ENCODE measurements at places on chromosomes 7 and 10. TPM values are rescaled to one million over a fixed set of nuclear protein-coding genes. Genes with fewer than 3 reads are reported as not detected.

Gene CSTF2T
- total RNA-seq: 15.5 TPM

Gene SAP25
- 0.40 TPM for total RNA-seq

GRCh38 chr10:103451091-103451813, 918 bp downstream of the CALHM2 start:
- peak; percentile 71 for DNase-seq

Gene CYP3A4
- total RNA-seq: not detected

Gene CALML5
- total RNA-seq: not detected

- DNase-seq: peak; percentile 21
Observed at GRCh38 chr10:30392564-30392990, 41.4 kb upstream of the MAP3K8 start.

DNA sequence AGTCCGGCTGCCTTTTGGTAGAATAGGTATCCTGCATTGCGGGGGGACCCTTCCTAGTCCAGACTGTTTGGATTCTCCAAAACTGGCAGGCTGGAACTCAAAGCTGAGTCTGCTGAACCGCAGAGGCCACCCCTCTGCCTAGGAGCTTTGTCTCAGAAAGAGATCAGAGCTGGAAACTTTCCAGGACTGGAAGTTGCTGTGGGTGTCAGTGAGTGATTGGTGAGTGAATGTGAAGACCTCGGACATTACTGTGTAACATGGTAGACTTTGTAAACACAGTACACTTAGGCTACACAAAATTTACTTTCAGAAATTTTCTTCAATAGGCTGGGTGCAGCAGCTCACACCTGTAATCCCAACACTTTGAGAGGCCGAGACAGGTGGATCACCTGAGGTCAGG, 103.8 kb downstream of the DNAJC1 start:
- no peak for DNase-seq

Gene GSTO2
- total RNA-seq: 3.2 TPM

DNA sequence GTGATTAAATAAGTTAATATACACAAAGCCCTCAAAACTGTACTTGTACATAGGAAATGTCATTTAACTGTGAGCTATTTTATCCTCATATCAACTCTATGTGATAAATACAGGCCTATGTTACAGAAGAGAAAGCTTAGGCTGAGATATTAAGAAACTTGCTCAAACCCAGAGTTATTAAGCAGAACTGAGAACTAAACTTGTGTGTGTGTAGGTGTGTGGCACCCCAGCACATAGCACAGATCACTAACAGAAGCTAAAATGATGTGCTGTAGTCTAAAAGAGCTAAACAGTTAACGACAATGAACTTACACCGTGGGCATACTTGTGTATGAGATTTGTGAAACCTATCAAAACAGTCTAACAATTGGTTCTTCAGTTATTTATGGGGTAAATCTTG, 34.5 kb downstream of the MTPN start:
- DNase-seq: no peak

- DNase-seq: no peak
Observed at GRCh38 chr10:1194161-1194560, 138.0 kb downstream of the WDR37 start.

DNA sequence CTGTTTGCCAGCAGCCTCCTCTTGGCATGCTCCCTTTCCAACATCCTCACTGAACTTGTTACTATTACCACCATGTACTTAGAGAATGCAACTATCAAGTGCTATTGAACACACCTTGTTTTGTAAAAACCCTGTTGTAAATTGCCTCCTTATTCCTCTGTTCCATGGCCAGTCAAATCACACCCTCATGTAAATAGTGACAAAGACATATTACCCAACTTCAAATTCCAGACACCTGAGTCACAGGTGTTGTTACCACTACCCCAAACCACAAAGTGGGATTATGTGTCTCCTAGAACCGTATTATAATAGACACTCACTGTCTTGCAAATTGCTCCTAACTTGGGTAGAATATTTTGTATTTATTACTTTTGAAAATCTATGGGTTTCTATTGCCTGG, 263.2 kb upstream of the C7orf33 start:
- DNase-seq: no peak

DNA sequence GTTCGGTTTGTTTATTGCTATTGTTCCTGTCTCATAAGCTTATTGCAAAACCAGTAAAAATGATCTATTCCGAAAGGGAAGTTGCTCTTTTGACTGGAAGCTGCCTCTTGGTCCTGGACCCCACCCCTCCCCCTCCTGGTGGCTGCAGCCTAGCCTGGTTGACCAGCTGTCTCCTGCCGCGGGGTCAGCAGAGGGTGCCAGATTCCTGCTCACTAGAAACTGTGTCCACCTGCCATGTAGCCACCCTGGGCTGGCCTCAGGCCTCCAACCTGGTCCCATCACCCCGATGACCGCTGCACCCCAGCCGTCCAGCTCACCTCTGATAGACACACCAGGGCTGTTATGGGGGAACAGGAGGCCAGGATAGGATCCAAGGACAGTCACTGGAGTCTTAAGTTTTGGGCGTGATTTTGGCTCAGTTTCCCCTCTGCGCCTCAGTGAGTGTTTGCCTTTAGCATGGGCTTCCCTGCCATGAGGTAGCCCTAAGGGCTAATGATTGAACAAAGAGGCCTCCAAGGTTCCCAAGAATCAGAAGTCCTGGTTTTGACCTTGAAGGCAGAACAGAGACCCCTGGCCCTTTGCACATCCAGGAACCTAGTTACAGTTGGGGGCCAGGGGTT, 32.9 kb upstream of the SLF2 start:
- no peak for DNase-seq

DNA sequence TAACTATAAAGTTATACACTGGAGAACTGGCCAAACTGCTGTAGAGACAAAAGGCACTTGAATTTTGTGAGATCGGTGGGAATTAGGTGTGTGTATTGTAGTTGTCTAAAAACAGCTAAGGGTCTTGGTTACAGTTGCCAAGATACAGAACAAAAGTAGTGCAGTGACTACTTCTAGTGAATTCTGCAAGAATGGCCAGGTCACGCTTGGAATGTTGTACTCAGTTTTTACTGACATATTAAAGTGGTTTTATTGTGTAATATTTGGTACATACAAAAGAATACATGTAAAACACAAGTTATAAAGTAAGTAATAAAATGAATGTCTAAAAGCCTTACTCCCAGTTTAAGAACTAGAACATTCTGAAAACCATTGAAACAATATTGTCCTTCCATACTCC, 42.4 kb downstream of the PRPF18 start:
- no peak for DNase-seq

DNA sequence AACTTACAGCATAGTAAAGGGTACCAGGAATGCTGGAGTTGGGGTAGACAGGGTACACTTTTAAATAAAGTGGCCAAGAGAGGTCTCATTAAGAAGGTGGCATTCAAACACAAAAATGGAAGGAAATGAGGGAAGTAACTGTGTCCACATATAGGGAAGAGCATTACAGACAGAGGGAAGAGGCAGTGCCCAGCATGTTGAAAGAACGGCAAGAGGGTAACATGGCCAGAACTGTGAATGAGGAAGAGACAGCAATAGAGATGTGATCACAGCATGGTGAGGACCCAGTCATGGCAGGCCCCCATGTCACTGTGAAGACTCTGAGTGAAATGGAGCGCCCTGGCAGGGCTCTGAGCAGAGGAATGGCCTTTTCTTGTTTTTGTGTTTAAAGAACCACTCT, 35.1 kb upstream of the ZNRF2 start:
- no peak for DNase-seq

- no peak for DNase-seq
Observed at GRCh38 chr10:47243356-47243755, 56.6 kb upstream of the GDF10 start.

DNA sequence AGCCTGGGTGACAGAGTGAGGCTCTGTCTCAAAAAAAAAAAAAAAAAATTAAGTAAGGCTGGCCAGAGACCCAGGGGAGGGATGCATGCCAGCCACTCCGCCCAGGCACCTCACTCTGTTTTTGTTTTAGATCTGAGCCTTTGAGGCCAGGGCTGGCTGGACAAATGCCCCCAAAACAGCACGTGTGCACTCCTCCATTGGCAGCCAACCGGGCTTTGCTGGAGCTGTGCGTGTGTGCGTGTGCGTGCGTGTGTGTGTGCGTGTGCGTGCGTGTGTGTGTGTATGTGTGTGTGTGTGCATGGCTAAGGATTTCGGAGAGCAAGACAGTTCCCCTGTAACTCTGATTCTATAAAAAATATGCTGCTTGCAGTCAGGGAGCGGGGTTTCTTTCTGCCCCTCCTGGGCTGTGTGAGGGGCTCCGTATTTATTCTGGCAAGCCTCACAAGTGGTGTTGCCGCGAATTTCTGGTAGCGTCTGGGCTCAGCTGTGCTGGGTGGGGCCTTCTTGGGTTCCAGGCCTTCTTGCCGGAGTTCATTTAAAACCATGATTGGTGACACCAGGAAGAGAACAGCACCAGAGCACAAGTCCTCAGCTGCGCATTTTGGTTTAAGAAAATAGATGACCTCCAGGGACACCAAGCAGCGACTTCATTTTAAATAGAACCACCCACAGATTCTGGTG, 28.1 kb upstream of the UNCX start:
- DNase-seq: no peak

DNA sequence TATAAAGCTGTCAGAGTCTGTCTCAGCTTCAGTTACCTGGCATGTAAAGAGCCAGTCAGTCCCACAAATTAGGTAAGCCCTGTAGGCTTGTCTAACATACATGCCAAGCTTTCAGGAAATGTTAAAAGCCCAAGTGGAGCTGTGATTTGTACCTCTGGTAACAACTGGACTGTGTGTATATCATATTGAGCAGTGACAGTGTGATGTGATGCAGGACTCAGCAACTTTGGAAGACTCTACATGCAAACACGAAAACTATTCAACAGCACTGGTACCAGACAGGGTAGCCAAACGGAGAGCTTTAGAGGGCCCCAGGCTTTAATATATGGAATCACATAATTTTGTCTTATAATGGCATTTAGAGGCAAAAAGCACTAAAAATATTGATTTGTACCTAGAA, 587.9 kb downstream of the PHTF2 start:
- no peak for DNase-seq

GRCh38 chr10:118272149-118272721, 69.9 kb downstream of the FAM204A start:
- DNase-seq: no peak

DNA sequence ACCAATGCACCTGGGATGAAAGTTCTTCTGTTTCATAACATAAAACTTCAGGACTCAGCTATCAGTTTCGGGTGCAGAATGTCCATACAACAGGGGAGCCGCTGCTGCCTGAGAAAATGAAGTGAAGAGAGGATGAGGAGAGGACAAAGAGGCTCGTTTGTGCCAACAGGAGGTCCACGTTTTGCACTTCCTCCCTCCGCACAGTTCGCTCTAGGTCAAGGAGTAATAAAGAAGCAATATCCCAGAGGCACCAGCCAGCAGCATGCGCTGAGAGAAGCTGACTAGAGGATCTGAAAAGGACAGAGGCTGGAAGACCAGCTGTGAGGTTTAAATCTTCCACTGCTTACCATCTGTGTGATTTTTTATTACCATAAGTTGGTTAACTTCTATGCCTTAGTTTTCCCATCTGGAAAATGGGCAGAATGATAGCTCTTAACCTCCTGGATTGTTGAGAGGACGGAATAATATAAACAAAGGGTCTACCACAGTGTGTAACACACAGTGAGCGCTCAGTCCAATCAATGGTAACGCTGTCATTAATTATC, 709 bp downstream of the GPAM start:
- no peak for DNase-seq

Data from HFFc6 (cell line).